Central memory CD8-positive, alpha-beta T cell (primary cell): ENCODE measurements at places on chromosomes 3 and 15.

GRCh38 chr15:58475573-58476524 is 44.1 kb downstream of the LIPC start:
- peaks cover 61% of the 10 kb centered on the region for H3K4me1 ChIP-seq
- peak overlapping the region; percentile 60 for H3K4me3 ChIP-seq
- H3K36me3 ChIP-seq, result peaks cover 4% of the 10 kb centered on the region
- DNase-seq, result no peak

- no peaks in the 10 kb centered on the region for H3K27me3 ChIP-seq
- no peak overlapping the region for H3K4me3 ChIP-seq
- DNase-seq, result no peak
- H3K27ac ChIP-seq, result no peak overlapping the region
- H3K36me3 ChIP-seq, result peaks cover 17% of the 10 kb centered on the region
Measured at GRCh38 chr3:183879243-183879642, 5.4 kb downstream of the PARL start.

- H3K4me1 ChIP-seq, result no peaks in the 10 kb centered on the region
- H3K27ac ChIP-seq, result no peak overlapping the region
- peaks cover 2% of the 10 kb centered on the region for H3K36me3 ChIP-seq
- H3K4me3 ChIP-seq, result no peak overlapping the region
Measured at GRCh38 chr3:58520403-58521335, 16.3 kb downstream of the ACOX2 start.

GRCh38 chr15:95624616-95625361 is 705.7 kb upstream of the NR2F2 start:
- H3K36me3 ChIP-seq, result peaks cover 3% of the 10 kb centered on the region
- peaks cover 12% of the 10 kb centered on the region for H3K4me1 ChIP-seq
- H3K27me3 ChIP-seq, result no peaks in the 10 kb centered on the region
- no peak overlapping the region for H3K27ac ChIP-seq

DNA sequence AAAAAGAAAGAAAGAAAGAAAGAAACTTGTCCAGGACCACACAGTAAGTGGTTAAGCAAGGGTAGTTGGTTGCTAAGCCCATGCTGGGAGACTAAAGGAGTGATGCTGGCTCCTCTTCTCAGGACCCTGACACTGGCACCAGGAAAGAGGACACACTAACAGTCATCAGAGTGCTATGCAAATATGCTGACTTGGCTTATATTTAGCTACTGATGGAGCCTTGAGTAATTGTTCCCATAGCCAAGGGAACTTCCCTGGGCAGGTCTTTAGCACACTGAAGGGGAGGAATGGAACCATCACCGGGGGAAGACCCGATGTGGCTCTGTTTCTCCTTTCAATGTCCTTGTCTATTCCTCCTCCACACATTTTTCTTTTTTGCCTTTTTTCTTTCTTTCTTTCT is 6.2 kb downstream of the TMEM40 start:
- no peak for DNase-seq
- no peaks in the 10 kb centered on the region for H3K36me3 ChIP-seq
- peaks cover 9% of the 10 kb centered on the region for H3K4me1 ChIP-seq
- no peak overlapping the region for H3K27ac ChIP-seq
- H3K27me3 ChIP-seq, result peaks cover 29% of the 10 kb centered on the region
- H3K4me3 ChIP-seq, result no peak overlapping the region
